ENCODE measurements at places on chromosomes 2 and 18.

DNA sequence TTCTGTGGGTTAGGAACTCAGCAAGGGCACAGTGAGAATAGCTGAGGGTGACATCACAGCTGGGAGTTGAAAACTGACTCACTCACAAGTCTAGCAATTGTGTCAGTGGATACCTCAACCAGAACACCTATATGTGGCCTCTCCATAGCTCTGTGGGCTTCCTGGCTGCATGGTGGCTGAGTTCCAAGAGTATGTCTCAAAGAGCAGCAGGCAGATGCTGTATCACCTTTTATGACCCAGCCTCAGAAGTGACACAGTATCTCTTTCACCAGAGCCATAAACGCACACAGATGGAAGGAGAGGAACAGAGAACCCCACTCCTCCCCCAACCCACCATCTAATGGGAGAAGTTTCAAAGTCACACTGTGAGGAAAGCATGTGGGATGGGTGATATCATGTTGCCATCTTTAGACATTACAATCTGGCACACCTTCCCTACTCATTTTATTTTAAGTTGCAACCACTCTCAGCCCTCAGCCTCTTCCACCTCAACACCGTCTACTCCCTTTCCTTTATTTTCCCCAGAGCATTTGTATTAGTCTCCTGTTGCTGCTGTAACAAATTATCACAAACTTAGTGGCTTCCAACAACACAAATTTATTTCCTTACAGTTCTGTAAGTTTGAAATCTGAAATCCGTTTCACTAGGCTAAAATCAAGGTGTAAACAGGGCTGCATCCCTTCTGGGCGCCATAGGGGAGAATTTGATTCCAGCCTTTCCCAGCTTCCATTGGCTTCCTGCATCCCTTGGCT lies 134.6 kb upstream of the SPATS2L start:
- DNase-seq, result no peak

DNA sequence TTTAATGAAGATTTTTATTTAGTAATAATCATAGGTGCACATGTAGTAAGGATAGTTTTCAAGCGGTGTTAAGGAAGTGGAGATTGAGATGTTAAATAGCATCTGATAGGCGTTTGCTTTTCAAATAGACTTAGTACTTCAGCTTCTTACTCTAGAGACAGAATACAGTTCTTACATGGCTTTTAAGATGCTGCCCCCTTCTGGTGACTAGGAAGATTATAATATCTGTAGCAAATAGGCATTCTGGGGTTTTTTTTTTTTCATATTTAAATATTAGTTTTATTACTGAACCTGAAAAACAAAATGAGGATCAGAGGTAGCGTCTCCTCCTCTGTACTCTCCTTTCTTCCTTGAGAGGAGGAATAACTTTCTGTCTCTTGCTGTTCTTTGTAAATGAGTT lies 100.2 kb downstream of the AGAP1 start:
- no peak for DNase-seq

- peak; percentile 36 for DNase-seq
Observed at GRCh38 chr2:3222636-3223035, 155.0 kb downstream of the EIPR1 start.

- no peak for DNase-seq
Observed at GRCh38 chr2:74548285-74548899, 5.3 kb downstream of the LOXL3 start.

DNA sequence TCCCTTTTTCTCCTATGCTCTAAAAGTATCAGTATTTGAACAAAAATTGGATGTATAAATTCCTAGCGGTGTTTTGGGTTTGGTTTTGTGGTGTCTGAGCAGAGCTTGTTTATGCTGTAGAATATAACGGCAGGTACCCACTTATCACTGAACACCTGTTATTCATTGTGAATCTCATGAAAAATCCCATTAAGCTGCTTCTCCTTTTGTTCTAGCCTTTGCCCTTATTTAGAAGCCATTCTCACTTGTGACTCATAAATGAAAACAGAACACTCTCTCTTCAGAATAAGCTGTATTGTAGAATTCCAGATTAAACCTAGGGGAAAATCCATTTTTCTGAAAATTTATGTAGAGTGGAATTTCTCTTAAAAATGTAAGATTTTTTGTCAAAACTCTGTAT lies 104.0 kb downstream of the PRPF40A start:
- DNase-seq, result no peak

DNA sequence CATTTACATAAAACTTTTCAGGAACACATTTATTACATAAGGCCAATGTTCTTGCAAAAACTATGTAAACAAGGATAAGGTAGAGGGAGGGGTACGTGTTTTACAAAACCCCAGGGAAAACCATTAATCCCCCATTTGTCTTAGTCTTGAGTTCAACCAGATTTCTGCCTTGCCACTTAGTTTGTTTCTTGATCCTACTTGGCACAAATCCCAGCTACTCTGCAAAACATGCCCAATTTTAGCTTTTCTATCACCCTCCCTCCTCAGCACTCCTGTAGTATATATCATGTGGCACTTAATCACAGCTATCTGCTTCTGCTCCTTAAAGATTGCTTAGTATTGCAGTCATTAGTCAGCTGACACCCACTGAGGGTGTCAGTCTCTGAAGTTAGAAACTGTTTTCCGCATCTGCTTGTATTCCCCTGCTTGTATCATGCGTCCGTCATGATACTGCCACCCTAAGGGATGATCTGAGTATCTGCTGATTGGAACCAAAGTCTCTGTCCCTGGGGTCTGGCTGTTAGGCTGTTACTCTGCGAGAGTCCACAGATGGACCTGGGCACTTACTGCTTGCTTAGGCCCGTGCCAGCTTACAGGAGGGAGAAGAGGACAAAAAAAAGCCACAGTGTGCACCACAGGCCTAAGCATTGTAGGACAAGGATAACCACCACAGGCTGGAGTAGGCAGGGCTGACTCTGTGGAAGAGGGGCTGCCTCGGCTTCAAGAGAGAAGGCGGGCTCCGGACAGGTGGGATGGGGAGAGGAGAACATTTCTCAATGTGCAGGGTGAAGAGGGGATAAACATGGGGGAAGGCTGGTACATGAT lies 82.2 kb downstream of the EPAS1 start:
- no peak for DNase-seq

DNA sequence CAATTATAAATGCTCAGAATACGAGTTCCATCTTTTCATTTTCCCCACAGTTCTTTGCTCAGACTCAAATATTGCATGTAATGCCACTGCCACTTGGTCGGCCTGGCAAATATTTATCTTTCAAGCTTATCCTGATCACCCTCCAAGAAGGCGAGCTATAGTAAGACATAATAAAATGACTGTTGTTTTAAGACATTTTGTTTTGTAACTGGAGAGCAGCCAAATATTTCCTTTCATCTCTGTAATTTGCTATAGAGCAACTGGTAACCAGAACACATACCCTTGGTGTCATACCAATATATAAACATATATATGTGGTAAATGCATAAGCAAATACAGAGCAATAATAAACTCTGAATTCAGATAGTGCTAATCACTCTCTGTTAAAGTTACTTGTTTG lies 7.3 kb upstream of the ATL2 start:
- no peak for DNase-seq

Measured in T-helper 2 cell (primary cell).